ENCODE measurements at places on chromosomes 7 and 10.

DNA sequence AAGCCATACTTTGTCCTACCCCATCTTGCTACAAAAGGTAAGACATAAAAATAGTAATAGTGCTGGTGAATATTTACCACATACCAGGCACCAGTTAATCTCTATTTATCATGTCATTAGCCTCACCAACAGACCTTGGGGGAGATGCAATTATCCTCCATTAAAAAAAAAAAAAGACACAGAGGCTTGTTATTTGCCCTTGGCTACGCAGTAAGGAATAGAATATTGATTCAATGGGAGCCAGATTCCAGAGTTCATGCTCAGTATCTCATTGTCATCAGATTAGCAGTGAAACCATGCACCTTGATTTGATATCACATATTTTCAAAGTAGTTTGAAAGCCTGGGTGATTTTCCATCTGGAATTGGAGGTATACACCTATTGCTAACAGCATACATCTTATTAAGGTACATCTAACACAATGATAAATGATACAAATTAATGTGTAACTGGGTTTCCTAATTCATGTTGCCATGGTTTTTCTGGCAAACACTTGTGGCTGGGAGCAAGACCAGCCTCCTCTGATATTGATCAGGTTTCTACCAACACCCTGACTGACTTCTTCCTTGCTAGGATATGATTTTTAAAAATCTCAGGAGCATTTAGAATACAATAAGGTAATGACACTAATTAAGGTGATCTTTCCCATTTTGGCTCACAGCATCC is 67.1 kb upstream of the PRR15 start:
- no peak for DNase-seq

- no peak for DNase-seq
Observed at GRCh38 chr7:7639847-7640220, 718 bp upstream of the UMAD1 start.

DNA sequence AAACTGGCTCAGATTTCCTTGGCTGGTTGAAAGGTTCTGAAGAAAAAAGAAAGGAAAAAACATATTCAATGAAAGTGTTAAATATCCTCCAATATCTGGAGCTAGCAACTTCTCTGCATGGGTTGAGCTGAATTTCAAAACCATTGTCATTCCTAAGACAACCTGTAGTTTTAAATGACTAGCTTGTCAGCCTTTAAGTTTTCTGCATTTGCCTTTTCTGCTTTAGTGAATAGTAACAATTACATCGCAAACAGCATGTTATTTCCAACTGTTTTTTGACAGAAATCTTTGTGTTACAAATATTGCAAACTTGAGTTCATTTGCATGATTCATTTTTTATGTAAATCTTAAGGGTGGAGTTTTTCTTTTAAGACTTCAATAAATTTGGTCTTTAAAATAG is 852.3 kb upstream of the CELF2 start:
- DNase-seq, result no peak

DNA sequence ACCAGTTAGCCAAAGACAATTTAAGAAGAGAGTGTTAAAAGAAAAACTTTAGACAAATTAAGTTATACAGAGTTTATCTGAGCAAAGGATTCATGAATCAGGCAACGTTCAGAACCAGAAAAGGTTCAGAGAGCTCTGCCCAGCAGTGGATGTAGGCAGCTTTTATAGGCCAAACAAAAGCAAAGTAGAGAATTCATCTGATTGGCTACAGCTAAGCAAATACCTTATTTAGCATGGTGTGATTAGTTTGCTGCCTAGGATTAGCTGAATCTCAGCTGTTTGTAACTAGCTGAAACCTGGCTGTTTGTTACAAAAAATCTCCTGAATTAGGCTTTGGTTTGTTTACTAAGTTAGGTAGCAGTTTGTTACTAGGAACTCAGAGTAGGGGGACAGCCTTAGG is 66.0 kb downstream of the SLC25A40 start:
- DNase-seq, result no peak

- DNase-seq, result no peak
Observed at GRCh38 chr7:52479990-52480389, 555.4 kb upstream of the POM121L12 start.

- no peak for DNase-seq
Observed at GRCh38 chr7:84200859-84201258, 6.3 kb upstream of the SEMA3A start.

DNA sequence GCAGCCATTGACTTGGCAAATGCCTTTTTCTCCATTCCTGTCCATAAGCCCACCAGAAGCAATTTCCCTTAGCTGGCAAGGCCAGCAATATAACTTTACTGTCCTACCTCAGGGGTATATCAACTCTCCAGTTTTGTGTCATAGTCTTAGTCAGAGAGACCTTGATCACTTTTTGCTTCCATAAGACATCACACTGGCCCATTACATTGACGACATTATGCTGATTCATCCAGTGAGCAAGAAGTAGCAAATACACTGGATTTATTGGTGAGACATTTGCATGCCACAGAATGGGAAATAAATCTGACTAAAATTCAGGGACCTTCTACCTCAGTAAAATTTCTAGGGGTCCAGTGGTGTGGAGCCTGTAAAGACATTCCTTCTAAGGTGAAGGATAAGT is 649.7 kb upstream of the ANKRD30A start:
- no peak for DNase-seq

- DNase-seq, result no peak
Observed at GRCh38 chr10:33612551-33612950, 278.1 kb upstream of the NRP1 start.

DNA sequence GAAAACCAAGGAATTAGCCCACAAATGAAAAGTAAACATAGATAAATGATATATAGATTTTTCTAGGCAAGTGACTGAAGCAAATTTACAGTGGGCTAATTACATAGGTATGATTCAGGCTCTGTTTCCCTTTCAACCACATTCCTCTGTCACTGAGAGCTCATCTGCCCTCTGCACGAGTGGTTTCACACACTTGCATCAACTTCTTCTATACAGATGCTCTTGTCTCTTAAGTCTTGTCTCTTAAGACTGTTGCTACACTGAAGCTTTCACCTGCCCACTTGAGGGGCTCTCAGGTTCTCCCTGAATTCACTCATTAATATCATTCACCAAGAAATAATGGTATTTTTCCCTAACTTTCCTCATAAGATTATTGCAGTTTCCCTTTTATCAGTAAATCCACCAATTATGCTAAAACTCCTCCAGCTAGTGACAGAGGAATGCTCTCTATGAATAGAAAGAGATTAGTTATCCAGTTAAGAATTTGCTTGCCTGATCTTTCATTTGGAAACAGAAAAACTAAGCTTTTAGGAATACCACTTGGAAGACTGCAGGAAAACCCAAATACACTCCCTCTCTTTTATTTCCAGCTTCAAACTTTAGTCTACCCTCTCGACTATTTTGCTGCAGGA is 95.7 kb downstream of the ELAPOR2 start:
- no peak for DNase-seq

DNA sequence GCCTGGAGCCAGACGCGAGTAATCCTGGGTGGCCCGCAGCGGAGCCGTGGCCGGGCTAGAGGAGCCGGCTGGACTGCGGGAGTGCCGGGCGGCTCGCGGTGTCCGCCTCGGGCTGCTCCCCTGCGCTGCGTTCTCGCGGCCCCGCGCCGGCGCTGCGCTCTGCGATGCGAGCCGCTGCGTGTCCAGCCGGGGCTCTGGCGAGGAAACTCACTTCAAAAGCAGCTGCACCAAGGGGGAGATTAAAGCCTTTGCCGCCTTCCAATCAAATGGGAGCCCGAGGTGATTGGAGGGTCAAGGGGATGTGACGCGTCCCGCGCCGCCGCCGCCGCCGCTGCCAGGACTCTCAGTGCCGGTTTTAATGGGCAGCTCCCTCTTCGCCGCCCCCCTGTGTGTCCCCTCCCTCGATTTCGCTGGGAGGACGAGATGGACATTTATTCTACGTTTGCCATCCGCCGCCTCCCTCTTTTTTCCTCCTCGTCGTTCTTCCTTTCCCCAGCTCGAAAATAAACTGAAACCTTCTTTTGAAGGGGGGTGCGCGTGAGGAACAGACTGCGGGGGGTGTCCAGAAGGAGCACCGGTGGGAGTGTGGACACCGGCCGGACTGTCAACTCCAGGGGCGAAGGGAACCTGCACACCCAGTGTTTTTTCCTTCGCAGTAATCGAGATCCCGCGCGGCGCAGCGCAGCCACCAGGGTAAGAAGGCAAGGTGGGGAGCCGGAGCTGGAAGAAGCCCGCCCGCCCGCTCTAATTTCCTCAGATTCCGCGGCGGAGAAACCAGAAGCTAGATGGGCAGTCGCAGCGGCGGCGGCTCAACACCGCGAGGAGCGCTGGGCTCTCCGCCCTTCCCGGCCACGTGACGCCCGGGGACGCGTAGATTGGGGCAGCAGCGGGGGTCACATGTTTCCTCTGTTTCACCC is at the start of gene ZNF503:
Gene ZNF503, minus strand, starts transcription at position 196 of the 917 bp plus-strand sequence. CDS start 345 bp downstream, outside the sequence.
- DNase-seq, result peak; percentile 92

- no peak for DNase-seq
Observed at GRCh38 chr7:122532406-122533269, 166.3 kb downstream of the RNF133 start.

DNA sequence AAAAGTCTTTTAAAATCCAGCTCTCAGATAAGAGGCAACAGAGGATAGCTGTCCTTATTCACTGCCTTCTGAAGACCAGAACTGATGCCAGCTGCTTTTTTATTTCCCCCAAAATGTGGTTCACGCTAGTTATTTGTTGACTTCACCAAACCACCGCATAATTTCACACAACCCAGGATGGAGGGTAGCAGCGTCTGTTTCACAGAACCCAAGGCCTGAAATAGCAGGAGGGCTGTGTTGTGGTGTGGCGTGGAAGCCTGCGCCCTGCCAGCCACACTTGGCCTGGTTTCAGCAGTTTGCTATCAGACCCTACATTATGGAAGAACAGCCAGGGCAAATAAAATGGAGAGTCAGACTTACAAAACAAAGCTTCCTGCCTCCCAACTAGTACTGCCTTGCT is 155.4 kb downstream of the DYNC1I1 start:
- DNase-seq, result no peak

DNA sequence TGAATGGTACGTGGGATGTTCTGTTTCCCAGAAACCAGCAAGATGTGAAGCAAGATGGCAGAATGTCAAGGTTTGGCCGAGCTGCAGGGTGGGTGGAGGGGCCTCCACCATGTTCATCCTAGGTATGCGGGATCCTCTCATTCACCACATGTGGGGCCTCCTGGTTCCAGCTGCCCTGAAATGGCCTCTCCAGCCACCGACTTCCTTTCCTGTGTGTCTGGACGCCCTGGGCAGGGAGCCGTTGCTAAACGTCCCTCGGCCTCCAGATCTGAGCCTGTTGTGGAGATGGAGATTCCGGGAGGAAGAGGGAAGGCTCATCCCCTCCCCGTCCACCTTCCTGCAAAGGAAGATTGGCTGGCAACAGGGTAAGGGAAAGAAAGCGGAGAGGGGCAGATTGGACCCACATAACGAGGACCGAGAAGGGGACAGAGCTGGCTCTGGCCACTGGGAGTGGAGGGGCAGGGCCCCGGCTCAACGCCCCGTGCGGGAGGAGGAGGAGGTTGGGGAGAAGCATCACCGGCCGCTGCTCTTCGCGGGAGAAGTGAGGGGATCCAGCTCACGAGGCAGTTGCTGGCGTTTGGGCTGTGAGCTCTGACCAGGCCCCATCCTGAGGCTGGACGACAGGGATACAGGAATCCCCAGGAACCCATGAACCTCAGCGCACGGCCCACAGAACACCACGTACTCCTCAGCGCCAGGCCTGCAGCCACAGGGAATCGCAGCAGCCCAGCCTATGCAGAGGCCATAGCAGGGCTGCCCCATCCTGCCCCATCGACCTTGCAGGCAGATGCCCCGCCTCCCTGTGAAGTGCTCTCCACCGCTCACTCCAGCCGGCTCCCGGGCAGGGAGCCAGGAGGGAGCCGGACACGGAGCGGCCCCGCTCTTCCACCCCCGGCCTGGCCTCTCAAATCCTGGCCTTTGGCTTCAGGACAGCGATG is 98.3 kb downstream of the FOXL3 start:
- no peak for DNase-seq

DNA sequence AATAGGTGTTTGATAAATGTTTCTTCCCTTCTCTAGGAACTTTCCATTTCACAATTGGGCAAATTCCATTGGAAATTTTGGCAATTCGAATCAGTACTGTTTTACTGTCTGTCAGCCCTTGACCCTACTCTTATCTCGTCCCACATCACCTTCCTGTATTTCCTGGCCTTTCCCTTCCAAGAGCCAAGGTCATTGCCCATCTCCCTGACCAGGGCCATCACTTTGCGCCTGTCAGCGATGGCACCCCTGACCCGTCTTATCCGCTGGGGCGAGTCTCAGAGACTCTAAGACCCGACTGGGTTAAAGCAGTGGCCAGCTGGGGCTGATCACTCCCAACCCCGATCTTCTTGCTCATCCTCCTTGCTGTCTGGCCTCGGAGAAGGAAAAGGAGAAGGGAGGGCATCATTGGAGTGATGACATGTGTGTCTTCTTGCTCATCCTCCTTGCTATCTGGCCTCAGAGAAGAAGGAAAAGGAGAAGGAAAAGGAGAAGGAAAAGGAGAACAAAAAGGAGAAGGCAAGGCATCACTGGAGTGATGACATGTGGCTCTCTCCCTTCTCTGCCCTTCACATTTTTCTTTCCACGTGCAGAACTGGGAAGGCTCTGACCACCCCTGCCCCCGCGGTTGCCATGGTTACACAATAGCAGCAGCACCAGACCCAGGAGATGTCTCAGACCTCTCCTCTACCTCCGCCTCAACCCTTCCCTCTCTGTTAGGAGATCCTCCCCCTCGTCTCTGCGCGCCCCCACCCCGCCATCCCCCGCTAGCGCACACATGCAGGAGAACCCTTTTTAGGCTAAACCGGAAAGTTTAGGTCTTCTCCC is 2.0 kb downstream of the SEMA3D start:
- peak; percentile 45 for DNase-seq

GRCh38 chr10:73168465-73168803 is 515 bp downstream of the FAM149B1 start:
- no peak for DNase-seq

DNA sequence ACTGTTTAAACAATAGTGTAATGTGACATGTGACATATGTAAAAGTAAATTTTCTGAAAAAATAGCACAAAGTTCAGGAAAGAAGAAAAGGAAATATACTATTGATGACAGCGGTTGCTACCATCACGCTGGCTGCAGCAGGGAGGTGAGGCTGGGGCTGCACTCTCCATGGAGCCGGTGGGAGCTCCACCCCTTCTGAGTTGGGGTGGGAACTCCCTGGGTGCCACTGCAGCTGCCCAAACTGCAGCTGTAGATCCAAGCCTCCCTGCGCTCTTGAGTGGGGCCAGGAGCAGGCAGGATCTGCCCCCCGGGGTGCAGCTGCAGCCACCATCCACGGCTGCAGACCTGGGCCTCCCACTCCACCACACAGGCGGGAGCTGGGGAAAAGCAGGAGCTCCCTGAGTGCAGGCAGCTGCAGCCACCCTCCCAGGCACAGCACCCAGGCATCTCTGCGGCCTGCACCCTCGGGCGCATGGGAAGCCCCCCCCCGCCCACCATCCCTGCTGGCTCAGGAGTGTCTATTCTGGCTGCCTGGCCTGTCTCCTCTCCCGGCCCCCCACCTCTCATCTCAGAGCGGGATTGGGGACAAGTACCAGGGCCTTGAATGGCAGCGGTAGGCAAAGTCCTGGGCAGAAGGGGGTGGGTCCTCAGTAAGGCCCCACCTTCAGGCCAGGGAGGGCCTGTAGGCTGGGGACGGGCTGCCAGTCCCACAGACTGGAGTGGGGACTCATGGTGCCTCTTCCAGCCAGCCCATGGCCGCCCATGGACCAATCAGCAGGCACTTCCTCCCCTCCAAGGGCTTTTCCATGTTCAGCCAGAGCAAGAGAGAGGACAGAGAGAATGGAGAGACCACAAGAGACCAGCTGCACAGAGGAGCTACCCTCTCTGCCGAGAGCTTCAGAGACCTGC is 50.1 kb downstream of the TNS3 start:
- no peak for DNase-seq

- DNase-seq, result no peak
Observed at GRCh38 chr7:20162665-20163064, 54.5 kb downstream of the MACC1 start.

Measured in right renal pelvis (tissue), 4 donors.